K562 (cell line): ENCODE measurements at places on chromosomes 13 and 19. TPM values are rescaled to one million over a fixed set of nuclear protein-coding genes. Genes with fewer than 3 reads are reported as not detected.

DNA sequence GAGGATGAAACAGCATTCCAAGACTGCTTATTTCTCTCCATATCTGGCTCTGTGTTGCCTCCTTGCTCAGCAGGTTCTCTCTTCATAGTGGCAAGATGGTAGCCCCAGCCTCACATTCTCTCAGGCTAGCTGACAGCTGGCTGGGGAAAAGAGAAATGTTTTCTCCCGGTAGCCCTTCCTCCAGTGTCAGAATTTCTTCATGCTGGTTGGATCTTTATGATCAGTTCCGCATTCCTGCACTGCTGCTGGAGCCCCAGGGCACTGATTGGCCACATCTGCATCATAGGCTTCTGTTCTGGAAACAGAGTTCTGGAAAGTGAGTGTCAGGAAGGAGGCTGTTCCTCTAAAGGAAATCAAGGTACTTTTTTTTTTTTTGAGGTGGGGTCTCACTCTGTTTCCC lies 24.6 kb downstream of the POP4 start:
- DNase-seq: no peak

The CDX2 gene
- 0.04 and 0.11 TPM in 2 replicates for total RNA-seq

DNA sequence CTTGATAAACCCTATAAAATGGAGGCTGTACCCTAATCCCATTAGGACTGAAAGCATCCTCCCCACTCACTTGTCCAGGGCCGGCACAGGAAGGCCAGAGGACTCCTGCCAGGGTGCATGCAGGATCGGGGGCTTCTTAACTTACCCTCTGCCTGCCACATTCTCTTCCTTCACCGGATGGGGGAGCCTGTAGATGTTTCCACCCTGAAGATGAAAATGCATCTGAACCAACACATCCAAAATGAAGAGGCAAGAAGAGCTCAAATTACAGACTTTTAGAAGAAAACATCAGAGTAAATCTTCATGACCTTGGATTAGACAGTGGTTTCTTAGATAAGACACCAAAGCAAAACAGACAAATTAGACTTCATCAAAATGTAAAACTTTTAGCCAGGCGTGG lies 25.9 kb upstream of the NAPA start:
- DNase-seq: peak; percentile 41

GRCh38 chr13:96091164-96092117 lies 1.5 kb downstream of the HS6ST3 start:
- DNase-seq: no peak

The NFIX gene
- total RNA-seq: 23.1 and 26.8 TPM in 2 replicates

DNA sequence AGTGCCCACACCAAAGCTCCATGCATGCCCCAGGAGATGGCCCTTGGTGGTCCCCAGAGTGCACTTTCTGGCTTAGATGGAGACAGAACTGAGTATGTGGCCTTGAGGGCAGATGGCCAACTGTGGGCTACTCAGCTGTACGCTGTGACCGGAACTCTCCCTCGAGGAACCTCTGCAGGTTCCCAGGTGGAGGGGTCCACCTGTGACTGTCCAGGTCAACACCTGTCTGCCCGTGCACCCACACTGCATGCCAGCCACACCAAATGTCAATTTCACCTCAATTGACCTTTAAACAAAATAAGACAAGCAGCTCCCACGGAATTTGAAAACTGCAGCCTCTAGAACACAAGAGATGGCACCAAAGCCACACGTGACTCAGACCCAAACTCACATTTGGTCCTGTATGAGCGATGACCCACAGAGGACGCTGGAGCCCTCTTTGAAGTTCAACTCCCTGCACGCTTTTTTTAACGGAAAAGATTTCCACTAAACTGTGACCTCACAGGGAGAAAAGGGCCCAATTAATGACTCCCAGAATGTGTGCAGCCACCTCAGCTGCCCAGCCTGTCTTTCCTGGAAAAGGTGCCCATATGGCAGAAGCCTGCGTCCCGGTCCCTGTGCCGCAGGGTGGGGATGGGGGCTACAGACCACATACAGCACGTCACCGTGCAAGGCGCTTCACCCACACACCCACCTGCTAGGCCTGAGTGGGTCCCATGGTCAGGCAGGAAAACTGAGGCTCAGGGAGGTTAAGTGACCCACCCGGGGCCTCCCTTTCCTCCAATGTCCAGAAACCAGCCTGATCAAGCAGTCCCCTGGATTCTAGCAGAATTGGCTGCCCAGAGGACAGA lies 47.7 kb downstream of the KLF2 start:
- DNase-seq: no peak

GRCh38 chr19:49160450-49161189 lies 3.0 kb downstream of the TRPM4 start:
- peak; percentile 4 for DNase-seq

The ERICH4 gene
- total RNA-seq: not detected in 2 replicates

DNA sequence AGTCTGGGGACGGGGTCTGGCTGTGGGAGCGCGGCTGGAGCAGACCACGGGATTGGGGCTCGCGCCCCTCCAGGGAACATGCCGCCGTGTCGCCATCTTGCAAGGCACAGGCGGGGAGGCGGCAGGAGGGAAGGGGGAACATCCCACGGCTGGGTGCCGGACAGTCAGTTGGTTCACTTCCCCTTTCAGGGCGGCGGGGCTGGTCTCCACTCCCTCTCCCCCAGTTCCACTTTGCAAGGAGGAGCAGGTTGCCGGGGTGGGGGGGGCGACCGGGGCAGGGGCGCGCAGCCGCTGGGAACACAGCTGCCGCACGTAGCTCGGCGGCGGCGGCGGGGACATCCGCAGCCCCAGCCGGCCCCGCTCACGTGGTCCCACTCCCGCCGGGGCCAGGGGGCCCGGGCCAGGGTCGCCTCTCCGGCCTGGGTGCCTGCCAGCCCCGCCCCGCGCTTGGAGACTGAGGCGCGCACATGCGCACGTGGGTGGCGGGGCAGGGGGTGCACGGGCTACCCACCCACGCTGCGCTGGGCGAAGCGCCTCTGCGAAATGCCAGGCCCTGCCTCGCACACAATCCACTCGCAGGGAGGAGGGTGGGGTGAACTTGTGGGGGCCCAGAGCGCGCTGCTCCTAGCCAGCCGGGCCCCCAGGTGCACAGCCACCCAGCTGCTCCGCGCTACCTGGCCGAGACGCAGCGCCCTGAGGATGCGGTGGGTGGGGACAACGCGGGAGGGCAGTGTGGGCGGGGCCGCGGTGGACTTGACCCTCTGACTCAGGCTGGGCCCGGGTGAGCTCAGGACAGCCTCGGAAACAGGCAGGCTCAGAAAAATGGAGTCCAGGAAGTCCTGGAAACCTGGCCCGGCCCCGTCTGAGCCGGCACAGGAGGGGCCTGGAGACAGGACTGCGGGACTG lies 6.4 kb downstream of the KLF16 start:
- DNase-seq: peak; percentile 59

DNA sequence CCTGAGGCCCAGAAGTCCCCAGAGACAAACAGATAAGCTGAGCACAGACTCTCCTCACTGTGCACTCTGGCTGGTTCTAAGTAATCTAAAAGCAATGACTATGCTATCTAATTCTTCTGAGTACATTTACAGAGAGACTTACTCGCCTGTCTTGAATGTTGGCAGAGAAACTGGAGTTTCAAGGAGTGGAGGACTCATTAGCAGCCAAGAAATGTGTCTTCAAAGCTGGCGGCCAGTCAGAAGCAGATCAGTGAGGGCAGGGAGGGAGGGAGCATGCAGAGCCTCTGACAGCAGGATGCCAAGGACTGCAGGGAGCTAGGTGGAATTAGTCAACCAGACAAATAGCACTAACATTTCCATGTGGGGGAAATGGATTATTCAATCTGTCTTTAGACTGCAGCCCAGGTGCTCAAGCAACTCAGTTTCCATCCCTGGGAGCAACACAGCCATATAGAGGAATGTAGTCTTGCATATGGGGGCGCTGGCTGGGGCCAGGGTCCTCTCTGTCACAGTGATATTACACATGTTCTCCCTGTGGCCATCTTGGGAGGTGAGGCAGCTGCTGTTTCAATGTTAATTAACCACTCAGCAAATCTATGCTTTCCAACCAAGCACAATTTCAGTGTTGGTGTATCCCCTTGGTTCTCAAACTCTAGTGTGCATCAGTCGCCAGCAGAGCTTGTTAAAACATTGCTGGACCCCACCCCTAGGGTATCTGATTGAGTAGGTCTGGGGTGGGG lies 97.9 kb downstream of the CCNA1 start:
- no peak for DNase-seq

DNA sequence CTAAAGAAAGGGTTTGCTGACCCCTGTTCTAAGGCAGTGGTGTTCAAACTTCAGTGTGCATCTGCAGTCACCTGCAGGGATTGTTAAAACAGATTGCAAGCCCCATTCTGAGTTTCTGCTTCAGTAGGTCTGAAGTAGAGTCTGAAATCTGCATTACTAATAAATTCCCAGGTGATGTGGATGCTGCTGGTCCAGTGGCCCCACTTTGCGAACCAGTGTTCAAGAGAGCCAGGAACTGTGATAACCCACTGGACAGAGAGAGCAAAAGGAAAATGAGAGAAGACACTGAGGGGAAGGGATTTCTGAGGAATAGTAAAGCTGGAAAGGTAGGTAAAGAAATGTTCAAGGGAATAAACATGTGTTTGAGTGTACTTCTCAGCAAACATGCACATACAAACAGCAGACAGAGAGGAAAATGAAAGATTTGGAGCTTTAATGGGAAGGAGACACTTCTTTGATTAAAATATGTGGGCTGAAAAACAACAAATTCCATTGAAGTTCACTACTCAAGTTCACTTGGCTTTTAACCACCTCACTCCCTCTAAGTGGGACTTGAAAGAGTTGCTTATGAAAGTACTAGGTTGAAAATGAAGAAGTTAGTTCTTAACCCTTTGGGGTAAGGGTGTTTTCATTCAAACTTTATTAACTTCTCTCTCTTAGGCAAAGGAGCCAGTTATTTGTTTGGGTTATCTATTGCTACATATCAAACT lies 26.4 kb upstream of the FAM216B start:
- no peak for DNase-seq

The RASL11A gene
- total RNA-seq: 1.5 and 1.6 TPM in 2 replicates

The TJP3 gene
- 0.92 and 2.4 TPM in 2 replicates for total RNA-seq

DNA sequence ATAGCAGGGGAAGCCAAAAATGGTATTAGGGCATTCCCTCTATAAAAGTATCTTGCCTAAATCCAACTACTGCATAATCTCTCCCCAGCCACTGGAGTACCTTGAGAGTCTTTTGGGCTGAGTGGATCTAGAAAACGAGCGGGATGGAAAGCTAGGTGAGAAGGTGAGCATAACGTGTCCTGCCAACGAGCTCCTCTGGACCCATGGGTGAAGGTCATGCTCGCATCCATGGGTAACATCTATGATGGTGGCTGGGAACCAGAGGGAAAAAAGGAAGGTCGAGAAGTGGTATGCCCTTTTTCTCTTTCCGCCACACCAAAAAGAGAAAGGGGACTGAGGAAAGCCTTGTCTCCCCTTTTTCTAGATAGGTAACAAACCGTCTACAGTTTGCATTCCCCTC lies 63.0 kb downstream of the ZNF208 start:
- DNase-seq: peak; percentile 16

DNA sequence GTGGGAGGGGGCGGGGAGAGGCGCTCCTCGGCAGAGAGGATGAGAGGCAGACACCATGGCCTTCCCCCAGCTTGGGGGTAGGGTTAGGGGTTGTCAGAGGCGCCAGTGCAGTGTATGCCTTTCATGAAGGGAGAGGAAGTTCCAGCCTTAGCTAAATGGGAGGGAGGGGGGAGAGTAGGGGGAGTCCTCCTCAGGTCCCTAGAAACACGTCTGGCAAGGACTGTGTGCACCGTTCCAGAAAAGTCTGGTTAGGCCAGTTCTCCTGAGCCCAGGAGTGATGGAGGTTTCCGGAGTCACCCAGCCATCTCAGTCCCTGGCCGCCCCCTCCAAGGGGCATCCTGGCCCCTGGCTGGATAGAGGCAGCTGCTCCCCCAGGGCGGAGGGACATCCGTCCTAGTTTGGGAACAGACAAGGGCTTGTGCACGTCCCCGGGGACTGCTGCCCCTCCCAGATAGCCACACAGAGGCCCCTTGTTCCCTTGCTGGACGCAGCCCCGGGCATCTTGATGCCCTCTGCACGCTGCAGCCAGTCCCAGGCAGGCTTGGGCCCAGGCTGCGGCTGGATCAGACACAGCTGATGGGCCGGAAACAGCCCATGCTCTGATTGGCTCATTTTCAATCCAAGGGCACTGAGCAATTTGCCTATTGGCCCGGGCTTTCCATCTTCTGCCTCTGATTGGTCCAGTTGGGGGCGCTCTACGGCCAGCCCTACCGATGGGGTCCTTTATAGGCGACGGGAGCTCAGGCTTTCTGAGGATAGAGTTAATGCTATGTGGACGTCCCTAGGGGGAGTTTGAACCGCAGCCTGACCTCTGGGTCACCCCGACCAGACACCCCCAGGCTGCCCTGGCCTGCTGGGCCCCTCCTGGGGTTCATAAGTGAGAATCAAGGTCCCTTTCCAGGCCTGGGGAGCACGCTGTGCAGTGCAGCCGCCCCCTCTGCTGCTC lies 3.8 kb downstream of the S1PR2 start:
- DNase-seq: peak; percentile 50

The YJEFN3 gene
- total RNA-seq: 3.6 and 4.8 TPM in 2 replicates

The FTL gene
- 3,376 and 3,459 TPM in 2 replicates for total RNA-seq

The LGALS14 gene
- total RNA-seq: not detected in 2 replicates

The C19orf67 gene
- 1.1 and 2.1 TPM in 2 replicates for total RNA-seq

DNA sequence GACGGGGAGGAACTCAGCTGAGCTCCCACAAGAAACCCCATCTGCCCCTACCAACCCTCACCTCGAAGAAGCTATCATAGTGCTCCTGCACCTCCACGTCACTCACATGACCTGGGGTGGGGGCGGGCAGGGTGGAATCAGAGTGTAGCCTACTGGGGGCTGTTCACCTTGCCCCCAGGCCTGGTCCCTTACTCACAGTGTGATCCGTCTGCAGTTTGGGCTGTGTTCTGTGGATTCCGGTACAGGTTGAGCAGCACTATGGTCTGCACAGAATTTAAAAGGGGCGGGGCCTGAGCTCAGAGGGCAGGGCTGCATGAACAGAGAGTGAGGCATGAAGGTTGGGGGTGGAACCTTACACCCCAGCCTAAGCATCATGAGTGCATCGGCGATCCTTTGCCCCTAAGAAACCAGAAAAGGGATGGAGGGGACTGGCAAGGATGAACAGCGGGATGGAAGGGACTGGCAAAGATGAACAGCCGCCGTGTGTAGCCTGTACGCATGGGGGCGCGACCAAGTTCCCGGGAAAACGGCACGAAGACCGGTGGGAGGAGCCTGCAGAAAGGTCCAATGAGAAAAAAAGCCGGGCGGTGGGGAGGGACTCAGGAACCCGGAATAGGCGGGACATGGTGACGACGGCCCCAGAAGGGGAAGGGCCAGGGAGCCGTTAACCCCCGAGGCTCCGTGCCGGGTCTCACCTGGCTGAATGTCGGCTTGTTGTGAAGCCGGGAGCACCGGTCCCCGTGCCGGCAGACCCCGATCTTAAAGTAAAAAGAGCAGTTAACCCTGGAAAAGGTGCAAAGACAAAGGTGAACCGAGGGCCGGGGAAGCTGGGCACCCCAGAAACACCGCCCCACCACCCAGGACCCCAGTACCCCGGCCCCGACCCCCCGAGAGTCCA lies 539 bp downstream of the U2AF1L4 start:
- DNase-seq: peak; percentile 83

- DNase-seq: no peak
Observed at GRCh38 chr19:55224038-55224665, 4.4 kb downstream of the TMEM86B start.

The KCNJ14 gene
- 1.4 and 1.6 TPM in 2 replicates for total RNA-seq

- DNase-seq: no peak
Observed at GRCh38 chr13:99750951-99751350, 220.6 kb downstream of the ZIC5 start.

- no peak for DNase-seq
Observed at GRCh38 chr13:40540328-40541044, 126.0 kb downstream of the FOXO1 start.
